Esophagus muscularis mucosa (tissue), 4 donors: ENCODE measurements at places on chromosomes 16 and 17. TPM values are rescaled to one million over a fixed set of nuclear protein-coding genes. Genes with fewer than 3 reads are reported as not detected.

Gene SLC35G6
- total RNA-seq = not detected

Gene PDIA2
- 0.23 TPM for total RNA-seq

Gene TEKT3
- not detected for total RNA-seq

Gene ZNF750
- total RNA-seq = not detected

DNA sequence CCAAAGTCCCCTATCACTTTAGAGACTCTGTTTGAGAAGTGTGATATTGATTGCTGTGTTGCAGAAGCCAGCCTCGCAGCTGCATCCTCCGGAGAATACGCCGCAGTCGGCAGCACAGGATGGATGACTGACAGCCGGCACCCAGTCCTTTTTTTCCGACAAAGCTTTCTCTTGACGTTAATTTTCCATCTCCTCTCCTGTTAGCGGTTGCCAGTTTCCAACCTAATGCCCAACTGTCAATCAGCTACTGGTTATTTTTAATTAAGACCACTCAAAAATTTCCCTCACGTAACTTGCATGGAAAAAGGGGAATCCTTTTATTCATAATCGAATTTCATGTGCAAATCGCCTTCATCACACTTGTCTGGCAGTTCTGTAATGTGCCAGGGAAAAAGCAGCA lies 953.9 kb downstream of the CDH11 start:
- H3K4me1 ChIP-seq = no peaks in the 10 kb centered on the region
- no peak for DNase-seq
- no peaks in the 10 kb centered on the region for H3K36me3 ChIP-seq
- no peaks in the 10 kb centered on the region for H3K27me3 ChIP-seq
- no peak overlapping the region for H3K4me3 ChIP-seq

DNA sequence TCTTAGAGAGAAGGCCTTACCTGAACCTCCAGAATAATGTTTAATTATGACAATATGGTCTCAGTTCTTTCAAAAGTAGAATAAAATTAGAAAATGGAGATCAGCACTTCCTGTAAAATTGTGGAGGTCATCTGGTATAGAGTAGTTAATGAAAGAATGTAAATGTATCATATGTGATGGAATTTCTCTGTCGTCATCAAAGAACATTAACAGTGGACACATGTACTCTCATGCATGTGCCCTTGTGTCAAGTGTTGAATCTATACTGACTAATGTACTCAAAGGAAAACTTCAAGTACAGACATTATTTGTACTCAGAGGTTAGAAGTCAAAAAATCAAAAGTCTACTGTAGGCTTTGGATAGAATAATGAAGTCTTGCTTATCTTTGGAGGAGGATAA lies 129.2 kb upstream of the MYOCD start:
- no peak overlapping the region for H3K27ac ChIP-seq
- H3K27me3 ChIP-seq = no peaks in the 10 kb centered on the region
- no peak for DNase-seq
- no peaks in the 10 kb centered on the region for H3K4me1 ChIP-seq
- H3K4me3 ChIP-seq = no peak overlapping the region
- no peaks in the 10 kb centered on the region for H3K36me3 ChIP-seq

DNA sequence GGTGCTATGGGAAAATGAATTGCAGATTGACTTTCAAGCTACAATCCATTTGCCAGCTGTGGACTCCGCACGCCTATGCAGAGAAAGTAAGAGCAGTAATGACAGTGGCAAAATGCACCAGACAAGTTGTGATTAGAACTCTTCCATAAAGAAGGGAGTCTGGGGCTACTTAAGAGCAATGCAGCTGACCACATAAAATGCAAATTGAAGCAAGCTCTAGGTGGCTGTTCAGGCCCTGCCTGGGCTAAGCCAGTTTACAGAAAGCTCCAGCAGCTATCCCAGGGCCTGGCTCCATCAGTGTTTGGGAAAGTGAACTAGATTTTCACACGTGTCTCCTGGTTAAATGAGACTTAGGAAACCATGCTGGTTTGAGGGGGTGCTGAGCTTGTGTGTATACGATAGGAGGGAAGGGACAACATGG lies 2.2 kb upstream of the MAP2K6 start:
- H3K4me3 ChIP-seq = no peak overlapping the region
- no peaks in the 10 kb centered on the region for H3K36me3 ChIP-seq
- no peak overlapping the region for H3K27ac ChIP-seq
- H3K4me1 ChIP-seq = peaks cover 27% of the 10 kb centered on the region
- H3K27me3 ChIP-seq = no peaks in the 10 kb centered on the region

- DNase-seq = no peak
- no peak overlapping the region for H3K27ac ChIP-seq
- H3K4me1 ChIP-seq = no peaks in the 10 kb centered on the region
- H3K36me3 ChIP-seq = no peaks in the 10 kb centered on the region
- H3K27me3 ChIP-seq = peaks cover 66% of the 10 kb centered on the region
Observed at GRCh38 chr17:74176546-74177001, 26.9 kb upstream of the RPL38 start.

- peak overlapping the region; percentile 80 for H3K4me3 ChIP-seq
- peaks cover 58% of the 10 kb centered on the region for H3K4me1 ChIP-seq
- H3K27me3 ChIP-seq = peaks cover 3% of the 10 kb centered on the region
Observed at GRCh38 chr16:17467923-17468540, 2.7 kb downstream of the XYLT1 start.

GRCh38 chr17:32525122-32525521 lies 38.3 kb downstream of the CDK5R1 start:
- H3K4me1 ChIP-seq = peaks cover 8% of the 10 kb centered on the region
- no peak overlapping the region for H3K27ac ChIP-seq
- no peaks in the 10 kb centered on the region for H3K27me3 ChIP-seq
- no peak for DNase-seq
- no peaks in the 10 kb centered on the region for H3K36me3 ChIP-seq
- no peak overlapping the region for H3K4me3 ChIP-seq

DNA sequence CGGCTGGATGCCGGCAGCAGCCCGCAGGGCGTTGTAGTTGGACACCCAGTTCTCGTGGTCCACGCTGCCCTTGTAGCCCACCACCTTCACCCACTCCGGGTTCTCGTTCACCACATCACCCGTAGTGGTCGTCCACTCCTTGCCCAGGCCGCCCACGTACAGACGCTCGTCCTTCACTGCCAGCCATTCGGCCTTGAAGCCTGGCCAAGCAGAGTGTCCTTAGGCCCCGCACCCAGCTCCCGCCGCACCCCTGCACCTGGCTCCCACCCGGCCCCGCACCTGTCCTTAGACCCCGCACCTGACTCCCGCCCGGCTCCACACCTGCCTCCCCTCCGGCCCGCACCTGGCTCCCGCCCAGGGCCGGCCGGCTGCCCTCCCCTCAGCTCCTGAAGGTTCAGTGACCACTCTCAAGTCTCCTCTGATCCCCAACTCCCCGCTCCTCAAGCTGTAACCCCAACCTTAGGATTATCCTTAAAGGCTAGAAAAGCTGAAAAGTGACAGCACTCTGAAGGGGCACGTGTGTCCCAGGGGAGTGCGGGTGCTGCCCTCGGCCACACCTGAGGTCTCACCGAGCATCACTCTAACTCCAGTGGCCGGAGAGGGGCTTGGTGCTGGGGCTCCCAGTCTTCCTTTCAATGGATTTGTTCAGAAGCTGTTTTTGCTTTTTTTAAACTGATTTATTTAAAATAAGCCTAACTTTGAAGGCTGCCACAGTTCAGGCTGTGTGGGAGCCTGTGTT lies 14.4 kb downstream of the CANT1 start:
- H3K27me3 ChIP-seq = no peaks in the 10 kb centered on the region
- H3K36me3 ChIP-seq = peaks cover 80% of the 10 kb centered on the region
- peaks cover 24% of the 10 kb centered on the region for H3K4me1 ChIP-seq
- DNase-seq = no peak
- no peak overlapping the region for H3K4me3 ChIP-seq

GRCh38 chr16:31253642-31254045 lies 6.1 kb upstream of the ITGAM start:
- H3K4me1 ChIP-seq = no peaks in the 10 kb centered on the region
- H3K27ac ChIP-seq = no peak overlapping the region
- no peak overlapping the region for H3K4me3 ChIP-seq
- no peak for DNase-seq
- H3K36me3 ChIP-seq = no peaks in the 10 kb centered on the region
- no peaks in the 10 kb centered on the region for H3K27me3 ChIP-seq

GRCh38 chr17:66964930-66965800 lies 658 bp downstream of the CACNG4 start:
- no peak overlapping the region for H3K27ac ChIP-seq
- H3K4me1 ChIP-seq = peaks cover 15% of the 10 kb centered on the region
- no peaks in the 10 kb centered on the region for H3K36me3 ChIP-seq

DNA sequence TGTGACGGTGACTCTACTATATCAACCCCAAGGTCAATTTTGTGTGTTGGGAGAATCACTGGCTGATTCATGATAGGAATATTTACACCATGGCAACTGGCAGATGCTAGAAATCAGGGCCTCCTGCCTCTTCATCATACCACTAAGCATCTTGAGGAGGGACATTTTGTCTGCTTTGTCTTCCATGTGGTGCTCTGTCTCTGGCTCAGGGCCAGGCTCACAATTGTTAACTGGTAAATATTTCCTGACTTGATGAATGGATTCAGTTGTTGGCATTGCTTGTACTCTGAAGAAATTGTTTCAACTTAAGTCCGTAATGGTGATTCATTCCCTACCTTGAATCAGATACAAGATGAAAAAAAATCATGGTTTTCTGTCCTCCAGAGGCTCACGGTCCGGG lies 292.7 kb downstream of the HAPSTR1 start:
- H3K4me3 ChIP-seq = no peak overlapping the region
- H3K36me3 ChIP-seq = no peaks in the 10 kb centered on the region
- H3K27me3 ChIP-seq = no peaks in the 10 kb centered on the region
- H3K27ac ChIP-seq = no peak overlapping the region
- no peak for DNase-seq

DNA sequence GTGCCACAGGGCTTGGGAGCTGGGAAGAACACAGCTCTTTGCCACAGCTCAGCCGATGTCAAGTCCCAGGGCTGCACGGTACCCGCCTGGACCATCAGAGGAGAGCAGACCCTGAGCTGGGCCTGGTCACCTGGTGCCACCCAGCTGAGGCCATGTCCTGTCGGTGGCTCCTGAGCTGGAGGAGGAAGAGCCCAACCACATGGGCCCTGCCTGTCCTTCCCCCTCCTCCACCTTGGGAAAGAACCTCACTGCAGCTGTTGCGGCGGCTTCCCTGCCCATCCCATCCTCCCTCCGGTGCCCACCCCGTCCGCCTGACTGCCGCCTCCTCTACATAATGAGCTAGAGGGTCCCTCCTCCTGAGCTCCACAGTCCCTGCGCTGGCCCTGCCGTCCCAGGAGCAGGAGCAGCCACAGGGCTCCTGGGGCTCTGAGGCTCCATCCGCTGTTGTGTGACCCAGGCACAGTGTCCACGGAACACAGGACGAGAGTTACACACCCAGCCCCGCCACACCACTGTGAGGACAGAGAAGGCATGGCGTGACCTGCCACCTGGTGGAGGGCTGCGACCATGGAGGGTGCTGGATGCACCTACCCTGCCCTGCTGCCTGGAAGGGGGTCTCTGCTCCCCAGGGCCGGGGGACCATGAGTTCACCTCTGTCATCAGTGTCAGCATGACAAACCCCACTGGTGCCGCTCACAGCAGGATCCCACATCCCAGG lies 21.4 kb upstream of the CHMP6 start:
- no peak overlapping the region for H3K4me3 ChIP-seq
- no peaks in the 10 kb centered on the region for H3K27me3 ChIP-seq
- no peak for DNase-seq
- peaks cover 13% of the 10 kb centered on the region for H3K36me3 ChIP-seq

DNA sequence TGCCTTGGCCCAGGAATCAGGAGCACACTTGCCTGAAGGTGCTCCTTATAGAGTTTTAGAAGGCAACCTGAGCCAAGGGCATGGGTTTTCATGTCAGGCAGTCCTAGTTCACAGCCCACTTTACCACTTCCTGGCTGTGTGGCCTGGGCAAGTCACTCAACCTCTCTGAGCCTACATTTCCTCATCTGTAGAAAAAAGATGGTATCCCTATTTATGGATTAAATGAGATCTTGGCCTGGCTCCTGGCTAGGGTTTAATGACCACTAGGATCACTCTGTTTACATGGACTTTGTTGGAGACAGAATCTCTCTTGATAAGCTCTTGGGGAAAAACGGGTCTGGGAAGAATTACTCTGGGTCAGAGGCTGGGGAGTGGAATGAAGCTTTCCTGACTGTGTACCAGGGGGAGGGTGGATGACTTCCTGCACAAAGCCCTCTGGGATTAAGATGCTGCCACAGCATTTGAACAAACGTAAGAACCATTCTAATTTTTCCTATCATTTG lies 2.3 kb downstream of the MT2A start:
- H3K27me3 ChIP-seq = no peaks in the 10 kb centered on the region
- peaks cover 58% of the 10 kb centered on the region for H3K4me1 ChIP-seq
- DNase-seq = no peak
- H3K4me3 ChIP-seq = peak overlapping the region; percentile 61
- peak overlapping the region; percentile 96 for H3K27ac ChIP-seq
- no peaks in the 10 kb centered on the region for H3K36me3 ChIP-seq
